ENCODE measurements at places on chromosomes 6 and 20.
A peak's percentile ranks its signal among the peaks of the same experiment; 100 is the strongest.

DNA sequence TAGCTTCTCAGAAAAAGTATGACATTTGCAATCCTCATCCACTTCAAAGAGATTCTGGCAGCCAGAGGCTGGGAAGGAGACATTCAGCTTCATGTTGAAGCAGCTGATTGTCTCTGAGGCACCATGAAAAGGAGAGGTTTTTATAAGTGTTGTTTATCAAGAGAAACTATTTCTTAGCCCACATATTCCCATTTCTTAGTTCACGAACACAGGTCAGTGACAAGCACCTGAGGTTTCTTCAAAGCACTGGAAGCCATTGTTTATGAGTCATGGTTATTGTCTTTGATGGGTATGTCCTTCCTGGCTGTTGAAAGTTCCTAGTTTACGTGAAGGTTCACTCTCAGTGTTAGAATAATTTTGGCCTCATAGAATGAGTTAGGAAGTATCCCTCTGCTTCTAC is 3.0 kb upstream of the DDX43 start:
- DNase-seq: no peak

DNA sequence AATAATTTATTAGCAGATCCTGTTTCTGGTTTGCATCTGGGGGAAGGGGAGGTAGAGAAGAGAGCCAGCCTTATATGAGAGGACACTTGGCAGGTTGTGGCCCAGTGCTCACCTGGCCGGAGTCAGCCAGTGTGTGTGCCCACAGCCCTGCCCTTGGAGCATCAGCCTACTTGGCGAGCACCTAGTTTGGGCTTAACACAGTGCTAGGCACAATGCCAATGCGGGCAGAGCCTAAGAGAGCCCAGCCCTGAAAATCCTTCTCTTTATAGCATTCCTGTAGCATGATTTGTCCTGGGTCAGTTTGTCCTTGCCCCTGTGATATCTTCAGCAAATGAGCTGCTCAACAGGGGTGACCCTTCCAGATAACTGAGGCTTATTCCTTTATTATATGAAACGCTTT is 73.0 kb downstream of the SLX4IP start:
- DNase-seq: no peak

DNA sequence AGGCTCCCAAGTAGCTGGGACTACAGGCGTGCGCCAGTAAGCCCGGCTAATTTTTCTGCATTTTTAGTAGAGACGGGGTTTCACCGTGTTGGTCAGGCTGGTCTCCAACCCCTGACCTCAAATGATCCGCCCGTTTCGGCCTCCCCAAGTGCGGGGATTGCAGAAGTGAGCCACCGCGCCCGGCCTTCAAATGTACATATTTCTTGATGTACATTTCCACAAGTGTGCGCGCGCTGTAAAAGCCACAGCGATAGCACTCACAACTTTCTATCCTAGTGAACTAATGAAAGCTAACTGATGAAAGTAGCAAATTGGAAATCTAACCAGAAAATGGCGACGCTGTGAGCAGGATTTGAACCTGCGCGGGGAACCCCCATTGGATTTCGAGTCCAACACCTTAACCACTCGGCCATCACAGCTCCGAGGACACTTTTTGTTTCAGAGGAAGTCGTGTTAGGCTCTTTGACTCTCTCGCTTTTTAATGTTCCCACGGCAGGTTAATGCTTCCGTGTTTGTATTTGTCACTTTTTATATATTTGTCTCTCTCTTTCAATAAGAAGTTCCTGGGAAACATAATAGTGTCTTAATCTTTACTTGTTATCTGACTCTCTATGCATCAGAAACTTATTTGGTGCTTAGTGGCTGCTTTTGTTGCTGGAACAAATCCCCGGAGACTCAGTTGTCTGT is 199.4 kb upstream of the ZNF184 start:
- DNase-seq: peak; percentile 76

- no peak for DNase-seq
These were observed 58.0 kb downstream of the APCDD1L start for GRCh38 chr20:58457083-58457695.

GRCh38 chr20:50350510-50351249 is 159.5 kb upstream of the PTPN1 start:
- DNase-seq: no peak

DNA sequence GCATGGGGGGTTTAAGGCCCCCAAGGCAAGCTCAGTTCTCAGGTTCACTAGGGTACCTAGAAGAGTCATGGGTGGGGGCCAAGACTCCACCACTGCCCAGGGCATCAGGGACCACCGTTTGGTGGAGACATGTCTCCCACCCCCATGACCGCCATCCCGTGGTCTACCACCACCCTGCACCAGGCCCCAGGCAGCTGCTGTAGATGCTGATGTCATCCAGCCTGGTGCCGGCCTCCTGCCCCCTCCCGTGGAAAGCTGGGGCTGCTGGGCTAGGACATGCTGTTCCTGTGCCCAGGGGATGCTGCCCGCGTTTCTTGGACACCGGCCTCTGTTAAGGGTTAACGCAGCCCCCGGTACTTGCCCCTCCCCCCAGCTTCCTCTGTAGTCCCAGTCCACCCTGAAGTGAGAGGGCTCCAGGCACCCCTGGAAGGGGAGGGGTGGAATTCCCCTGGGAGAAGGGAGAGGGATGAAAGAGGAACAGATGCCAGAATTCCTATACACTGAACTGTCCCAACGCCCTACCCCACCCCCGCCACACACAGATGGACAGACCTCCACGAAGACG is 587 bp downstream of the IP6K3 start:
- DNase-seq: no peak

- no peak for DNase-seq
These were observed 8.0 kb upstream of the PERP start for GRCh38 chr6:138115201-138115600.

- DNase-seq: no peak
These were observed 288.5 kb downstream of the CDH26 start for GRCh38 chr20:60246751-60247150.

GRCh38 chr6:125194941-125195340 is 41.4 kb downstream of the TPD52L1 start:
- DNase-seq: no peak

- DNase-seq: no peak
These were observed 881 bp upstream of the MAP7 start for GRCh38 chr6:136551103-136551502.

DNA sequence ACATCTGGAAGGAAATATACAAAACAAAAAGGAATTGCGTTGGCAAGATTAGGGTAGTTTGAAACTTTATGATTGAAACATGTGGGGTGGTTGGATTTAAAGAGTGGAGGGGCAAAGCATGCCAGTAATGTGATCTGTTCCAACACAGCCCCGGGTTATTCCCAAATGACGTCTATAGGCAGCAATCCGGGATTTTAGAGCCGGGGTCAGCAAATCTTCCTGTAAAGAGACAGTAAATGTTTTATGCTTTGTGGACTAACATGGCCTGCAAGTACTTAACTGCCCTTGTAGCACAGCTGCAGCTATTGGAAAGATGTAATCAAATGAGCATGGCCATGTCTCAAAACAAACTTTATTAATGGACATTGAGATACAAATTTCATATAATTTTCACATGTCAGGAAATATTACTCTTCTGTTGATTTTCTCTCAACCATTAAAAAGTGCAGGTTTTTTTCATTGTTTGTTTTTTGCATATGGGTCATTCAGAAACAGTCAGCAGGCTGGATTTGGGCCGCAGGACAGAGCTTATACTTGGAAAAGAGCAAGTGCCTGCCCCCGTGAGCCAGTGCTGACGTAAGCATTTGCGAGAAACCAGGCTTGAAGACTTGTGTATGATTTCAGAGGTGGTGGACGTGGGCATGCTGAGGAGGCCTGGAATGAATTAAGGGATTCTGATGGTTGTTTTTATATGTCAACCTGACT is 136.5 kb downstream of the DOK5 start:
- no peak for DNase-seq

DNA sequence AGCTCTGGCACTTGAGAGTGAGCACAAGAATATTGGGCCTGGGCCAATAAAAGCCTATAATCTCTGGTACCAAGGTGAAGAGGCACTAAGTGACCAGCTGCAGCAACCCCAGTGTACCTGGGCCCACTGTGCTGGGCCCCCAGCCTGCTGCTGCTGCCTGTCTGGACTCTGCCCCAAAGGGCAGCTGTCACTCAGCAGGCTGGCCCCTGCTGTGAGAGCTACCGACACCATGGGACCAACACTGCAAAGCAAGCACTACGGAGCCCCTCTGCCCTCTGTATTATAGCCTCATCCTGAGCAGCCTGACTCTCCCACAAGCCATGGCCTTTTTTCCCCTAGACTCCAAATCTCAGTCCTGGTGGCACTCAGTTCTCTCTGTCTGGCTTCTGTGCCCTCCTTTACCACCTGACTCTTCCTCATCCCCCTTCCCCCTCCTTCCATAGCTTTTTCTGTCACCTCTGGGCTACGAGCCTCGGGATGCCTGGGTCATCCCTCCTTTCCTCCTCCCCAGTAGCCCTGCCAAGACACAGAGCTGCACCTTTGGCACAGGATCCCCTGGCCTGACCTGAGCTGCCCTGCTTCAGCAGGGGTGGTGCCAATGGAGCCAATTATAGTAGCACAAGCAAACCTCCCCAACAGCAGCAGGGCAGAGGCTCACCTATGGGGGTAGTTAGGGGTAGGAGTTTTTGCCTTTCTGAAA is 14.2 kb downstream of the RRP36 start:
- no peak for DNase-seq

- peak; percentile 50 for DNase-seq
These were observed 2.1 kb downstream of the KHDRBS2 start for GRCh38 chr6:62283796-62284411.

- DNase-seq: no peak
These were observed 459.5 kb downstream of the LMBRD1 start for GRCh38 chr6:69337311-69337710.

DNA sequence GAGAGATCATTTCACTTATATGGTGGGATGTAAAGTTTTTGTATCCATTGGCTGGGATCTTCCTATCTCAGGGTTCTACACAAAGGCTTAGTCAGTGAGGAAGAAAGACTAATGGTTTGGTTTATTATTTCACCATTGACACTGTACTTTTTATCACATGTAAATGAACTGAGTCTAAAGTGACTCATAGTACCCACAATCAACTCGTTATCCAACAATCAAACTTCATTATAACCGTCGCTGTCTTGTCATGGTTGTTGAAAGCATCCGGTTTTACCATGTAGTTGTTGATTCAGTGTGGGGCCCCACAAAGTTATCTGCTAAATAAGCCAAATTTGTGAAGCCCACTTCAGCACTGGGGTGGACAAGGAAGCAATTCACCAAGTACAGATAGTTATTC is 55.8 kb upstream of the MTRF1L start:
- no peak for DNase-seq

GRCh38 chr6:133889557-133890403 is 867 bp downstream of the TCF21 start:
- peak; percentile 48 for DNase-seq

- no peak for DNase-seq
These were observed 37.7 kb downstream of the FOXO3 start for GRCh38 chr6:108598305-108598863.

GRCh38 chr20:24834310-24834709 is 114.8 kb upstream of the CST7 start:
- no peak for DNase-seq

DNA sequence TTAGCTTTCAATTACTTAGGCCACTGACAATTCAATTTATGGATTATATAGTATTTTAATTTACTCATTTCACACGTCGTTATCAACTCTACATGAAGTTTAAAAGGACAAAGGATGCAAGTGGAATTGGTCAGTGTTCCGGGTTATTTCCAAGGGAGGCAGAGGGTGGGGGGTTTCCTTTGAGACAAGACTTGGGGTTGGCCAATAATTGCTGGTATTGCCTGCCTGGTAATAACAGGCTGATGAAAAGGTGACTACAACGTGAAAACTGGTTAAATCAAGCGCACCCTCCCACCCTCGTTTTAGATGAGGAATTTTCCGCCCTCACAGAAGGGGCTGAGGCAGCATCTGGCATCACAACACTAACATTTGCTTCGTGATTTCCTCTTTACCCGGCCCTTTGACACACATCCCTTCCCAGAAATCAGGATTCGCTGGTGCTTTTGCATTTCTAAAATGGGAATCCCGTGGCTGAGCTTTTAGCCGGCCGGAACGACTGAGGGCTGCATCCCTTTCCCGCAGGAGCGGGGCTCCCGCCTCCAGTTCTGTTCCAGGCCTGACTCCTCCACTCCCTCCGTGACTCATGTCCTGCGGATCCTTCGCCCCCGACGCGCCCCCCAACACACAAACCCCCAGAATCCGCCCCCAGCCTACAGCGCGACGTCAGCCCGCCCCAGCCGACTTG is 999 bp upstream of the PIM1 start:
- no peak for DNase-seq

- no peak for DNase-seq
These were observed 1.2 kb downstream of the PANK2 start for GRCh38 chr20:3890398-3890751.

Measured in neuronal stem cell (in vitro differentiated cells).